ENCODE measurements at places on chromosomes 5 and 9.

GRCh38 chr9:131743096-131743495, 3.2 kb upstream of the RAPGEF1 start:
- no peak for DNase-seq

GRCh38 chr5:180395540-180396274, 42.6 kb upstream of the GFPT2 start:
- no peak for DNase-seq

DNA sequence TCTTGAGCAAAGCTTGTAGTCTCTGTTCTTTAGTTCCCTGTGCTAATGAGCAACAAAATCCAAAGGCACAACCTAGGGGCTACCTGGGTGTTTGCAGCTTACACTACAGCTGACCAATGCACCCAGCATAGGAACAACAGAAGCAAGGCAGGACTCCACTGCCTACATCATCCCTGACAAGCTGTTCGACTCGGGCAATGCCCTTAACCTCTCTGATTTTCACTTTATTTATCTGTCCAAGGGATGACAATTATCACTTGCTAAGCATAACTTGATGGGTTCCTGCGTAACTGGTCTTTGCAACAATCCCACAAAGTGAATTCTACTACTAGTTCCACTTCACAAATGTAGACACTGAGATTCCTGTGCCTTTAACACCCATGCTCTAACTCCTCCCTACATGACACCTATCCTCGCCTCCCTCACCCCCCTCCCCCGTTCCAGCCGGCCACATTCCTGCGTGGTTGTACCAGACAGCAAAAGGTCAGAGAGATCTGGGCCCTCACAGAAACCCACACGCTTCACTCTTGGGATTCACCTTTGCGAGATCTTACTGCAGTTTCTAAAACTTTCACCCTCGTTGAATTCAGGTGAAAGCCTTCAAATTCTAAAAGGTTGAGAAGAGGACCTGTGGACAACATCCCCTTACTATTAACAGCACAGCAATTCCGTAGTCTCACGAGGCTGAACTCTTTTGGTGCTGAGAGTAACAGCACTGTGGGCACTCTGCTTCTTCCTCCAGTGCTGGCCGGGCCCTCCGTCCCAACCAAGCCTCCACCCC, 995 bp downstream of the IPPK start:
- no peak for DNase-seq

DNA sequence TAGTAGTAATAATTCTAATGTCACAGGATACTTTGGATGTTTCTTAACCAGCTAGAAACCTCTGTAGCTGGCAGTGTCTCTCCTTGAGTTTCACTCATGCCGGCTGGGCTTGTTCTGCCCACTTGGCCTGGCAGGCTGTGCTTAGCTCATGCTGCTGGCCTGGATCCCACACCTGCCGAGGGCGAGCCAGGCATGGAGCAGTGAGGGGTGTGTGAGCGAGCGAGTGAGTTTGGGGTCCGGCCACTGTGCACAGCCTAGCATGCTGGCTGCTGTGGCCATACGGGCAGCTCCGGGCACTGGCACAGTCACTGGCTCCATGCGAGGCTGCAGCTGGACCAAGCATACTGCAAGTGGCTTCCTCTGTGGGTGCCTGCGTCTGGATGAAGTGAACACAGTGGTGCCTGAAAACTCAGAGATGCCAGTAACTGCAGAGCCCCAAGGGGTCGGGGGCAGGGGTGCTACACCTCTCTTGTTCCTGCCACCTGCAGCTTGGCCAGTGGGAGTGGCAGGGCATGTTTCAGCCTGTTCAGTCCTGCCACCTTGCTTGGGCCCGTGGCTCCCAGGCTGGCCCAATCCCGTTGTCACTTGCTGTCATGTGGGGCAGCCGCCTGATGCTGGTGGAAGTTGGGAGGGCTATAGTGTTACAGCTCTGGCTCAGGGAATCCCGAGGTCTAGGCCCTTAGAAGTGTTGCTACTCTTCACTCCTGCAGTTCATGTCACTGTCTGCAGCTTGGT, 9.9 kb downstream of the FSD1L start:
- no peak for DNase-seq

GRCh38 chr9:129359916-129360536, 182.0 kb upstream of the IER5L start:
- no peak for DNase-seq

- DNase-seq: no peak
These were observed 20.6 kb upstream of the SLC9A3 start for GRCh38 chr5:544675-545355.

GRCh38 chr5:27473307-27474046, 435.1 kb upstream of the CDH9 start:
- DNase-seq: no peak

- DNase-seq: no peak
These were observed 126.9 kb downstream of the PALM2AKAP2 start for GRCh38 chr9:109906766-109907382.

GRCh38 chr5:146751781-146752401, 126.7 kb downstream of the PPP2R2B start:
- DNase-seq: peak; percentile 31

DNA sequence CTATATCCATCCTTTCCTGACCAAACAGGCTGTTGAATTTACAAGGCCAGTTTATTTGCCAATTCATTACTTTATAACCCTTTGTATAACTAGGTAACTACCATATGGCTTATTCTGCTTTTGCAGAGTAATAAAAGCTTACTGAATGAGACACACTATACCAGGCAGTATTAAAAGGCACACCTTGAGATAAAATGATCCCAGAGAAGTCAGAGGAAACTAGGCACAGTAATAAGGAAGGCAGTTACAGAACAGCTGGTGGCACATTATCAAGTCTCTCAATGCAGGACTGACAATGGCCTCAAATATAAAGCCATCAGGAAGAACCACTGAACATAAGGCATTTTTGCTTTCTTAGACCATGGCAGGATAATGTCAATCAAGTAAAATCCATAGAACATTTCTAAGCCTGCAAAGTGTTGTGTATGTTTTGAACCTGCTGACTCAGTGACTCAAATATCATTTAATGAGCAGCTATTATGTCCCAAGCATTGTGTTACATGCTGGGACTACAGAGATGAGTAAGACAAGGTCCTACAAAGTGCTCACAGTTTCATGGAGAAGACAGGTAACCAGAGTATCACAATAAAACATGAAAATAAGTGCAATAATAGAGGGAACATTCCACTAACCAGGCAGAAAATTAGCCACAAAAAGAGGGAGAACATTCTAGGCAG, 52.5 kb downstream of the OXCT1 start:
- DNase-seq: no peak

GRCh38 chr9:34010979-34011378, 37.7 kb downstream of the UBAP2 start:
- peak; percentile 17 for DNase-seq

DNA sequence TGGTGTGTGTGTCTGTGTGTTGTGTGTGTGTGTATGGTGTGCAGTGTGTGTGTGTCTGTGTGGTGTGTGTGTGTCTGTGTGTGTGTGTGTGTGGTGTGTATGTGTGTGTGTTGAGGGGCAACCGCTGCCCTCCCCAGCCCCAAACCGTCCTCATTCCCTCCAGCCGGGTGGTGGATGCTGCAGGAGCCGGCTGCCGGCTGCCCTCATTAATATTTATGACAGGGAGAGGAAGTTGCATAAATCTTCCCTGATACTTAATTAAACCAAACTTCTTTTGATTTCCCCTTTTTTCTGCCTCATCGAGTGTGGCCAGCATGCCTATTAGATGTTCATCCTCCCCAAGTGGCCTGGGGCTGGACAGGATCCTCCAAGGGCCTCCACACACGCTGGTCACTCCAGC, 121.4 kb upstream of the MVB12B start:
- no peak for DNase-seq

GRCh38 chr5:143921525-143922311, 109.8 kb downstream of the HMHB1 start:
- no peak for DNase-seq

GRCh38 chr9:134983506-134984371, 66.0 kb upstream of the FCN1 start:
- DNase-seq: no peak

DNA sequence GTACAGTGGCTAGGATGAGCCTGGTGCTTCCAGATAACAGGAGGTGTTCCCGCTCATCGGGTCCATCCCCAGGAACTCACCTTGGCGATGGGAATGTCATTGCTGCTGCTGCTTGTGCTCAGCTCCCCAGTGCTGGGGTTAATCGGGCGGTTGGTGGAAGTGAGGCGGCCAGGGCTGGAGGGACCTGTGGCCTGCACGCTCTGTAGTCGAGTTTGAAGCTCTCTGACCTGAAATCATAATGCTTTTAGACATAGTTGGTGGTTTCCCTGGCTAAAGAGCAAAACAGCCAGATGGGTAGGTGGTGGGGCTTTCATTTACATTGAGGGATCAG, 108.5 kb downstream of the DCP2 start:
- DNase-seq: no peak

DNA sequence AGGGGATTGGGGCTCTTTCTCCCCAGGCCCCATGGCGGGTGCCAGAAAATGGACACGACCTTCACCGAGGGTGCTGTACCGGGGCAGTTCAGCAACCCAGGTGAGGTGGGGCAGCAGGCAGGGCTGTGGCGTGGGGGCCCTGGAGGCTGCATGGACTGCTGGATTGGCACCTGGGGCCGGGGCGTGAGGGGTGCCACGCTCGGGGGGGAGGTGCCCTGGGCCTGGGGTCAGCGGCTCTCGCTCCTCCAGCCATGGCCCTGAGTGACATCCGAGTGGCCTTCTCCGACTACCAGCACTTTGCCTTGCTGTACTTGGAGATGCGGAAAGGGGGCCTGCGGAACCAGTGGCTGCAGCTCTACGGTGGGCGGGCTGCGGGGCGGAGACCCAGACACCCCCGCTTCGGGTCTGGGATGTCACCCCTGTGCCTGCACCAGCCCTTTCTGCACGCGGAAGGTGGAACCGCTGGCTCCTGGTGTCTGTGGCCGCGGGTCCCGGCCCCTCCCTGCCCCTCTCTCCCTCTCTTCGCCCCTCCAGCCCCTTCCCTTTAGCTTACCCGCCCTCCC, 1.8 kb downstream of the LCNL1 start:
- no peak for DNase-seq

- DNase-seq: no peak
These were observed 73.3 kb downstream of the INSL6 start for GRCh38 chr9:5112109-5112592.

- no peak for DNase-seq
These were observed 1.0 kb upstream of the MXD3 start for GRCh38 chr5:177312649-177313181.

DNA sequence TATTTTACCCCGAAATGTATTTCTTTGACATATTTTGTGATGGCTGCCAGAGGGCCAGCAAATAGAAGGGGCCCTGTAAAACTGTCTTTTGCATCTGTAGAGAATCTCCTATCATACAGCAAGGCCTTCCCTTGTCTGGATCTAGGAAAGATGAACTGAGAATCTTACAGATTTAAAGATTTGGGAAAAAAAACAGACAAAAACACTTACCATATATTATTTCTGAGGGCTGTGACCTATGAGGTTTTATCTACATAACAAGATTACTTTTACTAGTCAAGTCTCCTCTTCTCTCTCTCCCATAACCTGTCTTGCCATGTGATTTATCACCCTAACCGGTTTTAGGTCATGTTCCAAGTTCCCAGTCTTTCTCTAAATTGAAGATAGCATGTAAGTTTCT, 599.2 kb upstream of the CDH6 start:
- no peak for DNase-seq

- no peak for DNase-seq
These were observed 135.7 kb upstream of the PHYKPL start for GRCh38 chr5:178368274-178368673.

DNA sequence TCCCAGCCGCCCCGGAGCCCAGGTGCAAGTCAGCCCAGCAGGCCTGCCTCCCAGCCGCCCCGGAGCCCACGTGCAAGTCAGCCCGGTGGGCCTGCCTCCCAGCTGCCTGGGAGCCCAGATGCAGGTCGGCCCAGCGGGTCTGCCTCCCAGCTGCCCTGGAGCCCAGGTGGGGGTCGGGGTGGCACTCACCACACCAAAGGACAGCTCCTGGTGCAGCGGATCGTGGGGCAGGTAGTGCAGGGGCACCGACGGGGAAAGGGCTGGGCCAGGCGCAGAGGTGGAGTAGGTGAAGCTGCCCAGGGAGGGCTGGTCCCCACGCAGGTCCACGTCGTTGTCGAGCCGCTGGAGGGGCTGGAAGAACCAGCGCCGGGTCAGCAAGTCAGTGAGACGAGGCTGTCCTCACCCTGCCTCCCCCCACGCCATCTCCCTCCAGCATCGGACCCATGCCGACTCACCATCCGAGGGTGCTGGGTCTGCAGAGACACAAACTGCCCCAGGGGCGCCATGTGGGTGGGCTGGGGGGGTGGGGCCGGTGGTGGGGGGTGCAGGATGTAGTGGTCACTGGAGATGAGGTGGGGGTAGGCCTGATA, 6.7 kb downstream of the RNF44 start:
- DNase-seq: no peak

DNA sequence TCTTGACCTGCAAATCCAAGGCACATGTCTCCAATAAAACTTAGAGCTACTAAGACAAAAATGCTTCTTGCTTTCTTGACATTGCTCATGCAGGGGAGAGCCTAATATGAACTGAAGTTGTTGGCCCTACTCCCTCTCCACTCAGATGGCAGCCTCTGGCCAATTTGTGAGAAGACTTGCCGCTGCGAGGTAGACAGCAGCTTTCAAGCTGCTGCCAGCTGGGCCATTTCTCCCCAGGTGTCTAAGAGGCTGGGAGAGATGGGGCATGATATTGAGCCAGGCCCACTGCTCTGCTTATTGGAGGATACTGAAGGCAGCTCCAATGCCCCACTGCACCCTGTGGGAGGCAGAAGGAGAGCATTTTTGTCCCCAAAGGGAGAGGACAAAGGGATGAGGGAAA, 380.5 kb downstream of the RASEF start:
- no peak for DNase-seq

GRCh38 chr9:21455320-21455719, 15.1 kb downstream of the IFNA1 start:
- DNase-seq: no peak

DNA sequence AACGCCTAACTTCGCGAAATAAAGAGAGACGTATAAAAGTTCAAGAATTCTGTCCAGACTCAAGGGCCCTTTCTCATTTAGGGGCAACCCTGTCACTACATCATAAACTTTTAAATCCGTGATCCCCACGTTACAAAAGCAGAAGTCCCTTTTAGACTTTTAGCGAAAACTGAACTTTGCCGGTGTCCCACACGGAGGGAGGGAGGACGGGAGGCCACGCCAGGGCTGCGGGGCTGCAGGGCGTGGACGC, 515 bp upstream of the F2R start:
- no peak for DNase-seq

DNA sequence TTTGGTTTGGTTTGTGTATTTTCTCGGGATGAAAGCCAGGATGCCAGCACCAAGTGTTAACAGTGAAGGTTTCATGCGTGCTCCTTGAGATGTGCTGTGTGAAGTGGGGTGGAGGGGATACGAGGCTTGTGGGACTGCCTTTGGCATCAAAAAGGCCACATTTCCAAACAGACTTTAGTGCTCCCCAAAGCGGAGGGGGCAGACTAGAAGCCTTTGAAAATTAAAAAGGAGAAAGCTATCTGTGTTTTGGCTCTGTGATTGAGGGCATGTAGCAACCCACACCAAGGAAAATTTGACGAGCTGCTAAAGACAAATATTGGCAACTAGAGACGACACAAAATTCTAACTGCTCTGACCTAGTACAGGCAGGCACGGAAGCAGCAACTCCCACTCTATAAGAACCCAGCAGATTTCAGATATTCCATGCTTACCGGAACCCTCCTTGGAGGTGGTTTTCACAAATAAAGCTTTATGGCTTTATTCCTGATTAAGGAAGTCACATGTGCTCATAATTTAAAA, 154.5 kb downstream of the ARSB start:
- DNase-seq: no peak

GRCh38 chr5:75678155-75678554, 39.1 kb downstream of the POC5 start:
- DNase-seq: no peak
